ENCODE measurements at places on chromosomes 5 and 9.

DNA sequence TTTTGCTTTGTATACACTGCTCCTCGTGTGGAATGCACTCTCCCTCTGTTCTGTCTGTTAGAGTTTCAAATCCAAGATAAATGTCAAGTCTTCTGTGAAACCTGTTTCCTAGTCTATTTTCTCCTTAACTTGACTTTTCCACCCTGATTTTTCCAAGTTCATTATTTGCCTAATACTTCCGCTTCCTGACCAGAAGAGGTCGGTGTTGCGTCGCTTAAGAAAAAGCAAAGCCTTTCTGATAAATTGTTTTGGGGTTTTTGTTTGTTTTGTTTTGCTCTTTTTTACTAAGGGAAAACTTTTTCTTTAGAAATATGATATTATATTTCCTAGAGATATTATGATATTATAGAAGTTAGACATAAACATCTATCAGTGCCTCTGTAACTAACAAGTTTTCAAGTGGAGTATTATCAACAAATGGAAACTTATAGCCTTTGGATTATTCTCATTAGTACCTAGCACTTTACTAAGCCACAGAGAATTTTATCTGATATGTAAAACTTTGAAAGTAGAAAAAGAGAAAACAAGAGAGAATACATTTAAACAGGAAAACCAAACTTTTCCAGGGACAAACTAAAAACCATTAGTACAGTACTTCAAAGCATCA lies 55.8 kb downstream of the PHAX start:
- no peak overlapping the region for H3K27ac ChIP-seq
- DNase-seq: no peak
- H3K4me3 ChIP-seq: no peak overlapping the region
- H3K27me3 ChIP-seq: no peaks in the 10 kb centered on the region
- H3K4me1 ChIP-seq: no peaks in the 10 kb centered on the region
- H3K36me3 ChIP-seq: no peaks in the 10 kb centered on the region

DNA sequence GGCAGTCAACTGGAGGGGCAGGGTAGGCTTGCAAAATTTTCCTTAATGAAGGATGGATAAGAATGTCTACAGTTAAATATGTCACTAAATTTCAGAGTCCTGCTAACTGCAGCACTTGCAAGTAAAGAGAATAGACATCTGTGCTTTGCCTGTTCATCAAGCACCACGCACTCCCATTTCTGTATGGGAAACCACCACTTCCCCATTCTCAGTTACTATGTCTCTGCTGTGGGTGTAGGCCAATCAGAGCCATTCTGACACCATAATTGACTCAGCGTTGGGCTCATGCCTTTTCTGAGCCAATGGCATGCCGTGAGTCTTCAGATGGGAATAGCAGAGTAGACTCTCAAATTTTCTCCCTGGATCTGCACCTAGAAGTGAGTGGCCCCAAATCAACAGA lies 247.5 kb downstream of the GABRB2 start:
- DNase-seq: no peak
- H3K27ac ChIP-seq: no peak overlapping the region
- H3K36me3 ChIP-seq: no peaks in the 10 kb centered on the region
- H3K4me3 ChIP-seq: no peak overlapping the region
- no peaks in the 10 kb centered on the region for H3K4me1 ChIP-seq

- no peaks in the 10 kb centered on the region for H3K27me3 ChIP-seq
- DNase-seq: peak; percentile 43
- H3K27ac ChIP-seq: no peak overlapping the region
These were observed 541 bp downstream of the GNPDA1 start for GRCh38 chr5:142012186-142012785.

GRCh38 chr9:93665637-93666438 lies 89.5 kb downstream of the PHF2 start:
- H3K27ac ChIP-seq: no peak overlapping the region
- H3K27me3 ChIP-seq: no peaks in the 10 kb centered on the region
- no peaks in the 10 kb centered on the region for H3K4me1 ChIP-seq
- no peak overlapping the region for H3K4me3 ChIP-seq
- no peaks in the 10 kb centered on the region for H3K36me3 ChIP-seq

DNA sequence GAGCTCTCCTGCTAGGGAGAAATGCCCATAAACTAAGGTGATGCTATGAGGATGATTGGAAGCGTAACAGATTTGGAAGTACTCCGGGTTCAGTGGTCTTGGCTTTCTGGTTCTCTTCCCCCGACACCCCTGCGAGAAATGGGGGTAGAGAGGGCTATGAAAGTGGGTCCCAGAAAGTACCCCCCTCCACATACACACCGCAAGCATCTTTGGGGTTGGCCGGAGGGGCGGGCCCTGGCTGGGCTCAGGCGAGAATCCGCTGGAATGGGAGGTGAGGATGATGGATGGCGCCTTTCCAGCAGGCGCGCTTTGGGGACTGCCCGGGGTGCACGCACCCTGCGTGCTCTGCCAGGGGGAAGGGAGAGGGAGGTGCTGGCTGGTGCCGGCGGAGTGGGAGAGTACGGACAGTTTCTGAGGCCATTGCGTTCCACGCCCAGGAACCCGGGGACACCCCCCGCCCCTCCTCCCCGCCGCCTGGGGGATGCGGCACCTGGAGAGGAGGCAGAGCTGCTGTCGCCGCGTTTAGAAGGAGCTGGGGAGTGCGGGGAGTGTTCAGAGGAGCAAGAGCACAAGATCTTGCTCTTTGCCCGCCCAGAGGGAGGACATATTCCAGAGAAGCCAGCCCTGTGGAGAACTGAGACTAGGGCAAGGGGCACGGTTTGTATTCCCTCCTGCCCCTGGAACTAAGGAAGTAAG lies 1.9 kb downstream of the PCSK5 start:
- H3K4me3 ChIP-seq: peak overlapping the region; percentile 87
- no peak for DNase-seq
- peaks cover 1% of the 10 kb centered on the region for H3K4me1 ChIP-seq
- H3K36me3 ChIP-seq: no peaks in the 10 kb centered on the region
